ENCODE measurements at places on chromosomes 1 and 21.

DNA sequence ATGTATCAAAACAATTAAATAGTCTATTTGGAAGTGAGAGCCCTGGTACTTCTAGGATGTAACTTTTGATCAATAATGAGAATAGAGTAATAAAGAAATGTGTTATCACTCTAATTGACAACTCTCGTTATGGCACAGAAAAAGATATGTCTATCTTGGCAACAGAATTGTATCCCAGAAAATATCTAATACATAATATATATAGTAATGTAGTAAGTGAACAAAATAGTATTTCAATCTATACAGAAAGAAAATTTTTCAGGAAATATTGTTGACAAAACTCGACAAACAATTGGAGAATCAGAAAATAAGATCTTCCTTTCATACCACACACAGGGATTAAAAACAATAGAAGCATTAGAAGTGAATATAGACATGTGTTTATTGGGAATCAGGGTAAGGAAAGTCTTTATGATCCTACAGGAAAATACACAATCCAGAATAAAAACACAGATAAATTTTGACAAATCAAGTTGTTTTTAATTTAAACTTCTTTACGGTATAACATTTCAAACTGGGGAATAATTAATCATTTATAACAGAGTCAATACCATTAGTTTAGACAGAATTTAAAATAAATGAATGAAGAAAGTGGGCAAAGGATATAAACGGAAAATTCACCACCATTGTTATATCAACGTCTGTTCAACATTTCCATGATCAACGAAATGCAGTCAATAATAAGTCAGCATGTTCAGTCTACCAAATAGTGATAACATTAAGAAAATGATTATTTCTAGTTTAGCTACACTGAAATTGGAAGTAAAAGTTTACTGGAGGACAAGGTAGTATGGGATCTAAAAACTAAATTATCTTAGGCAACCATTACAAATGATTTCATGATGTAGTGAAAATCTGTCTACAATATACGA is 1526.5 kb upstream of the TPTE start:
- DNase-seq, result no peak

DNA sequence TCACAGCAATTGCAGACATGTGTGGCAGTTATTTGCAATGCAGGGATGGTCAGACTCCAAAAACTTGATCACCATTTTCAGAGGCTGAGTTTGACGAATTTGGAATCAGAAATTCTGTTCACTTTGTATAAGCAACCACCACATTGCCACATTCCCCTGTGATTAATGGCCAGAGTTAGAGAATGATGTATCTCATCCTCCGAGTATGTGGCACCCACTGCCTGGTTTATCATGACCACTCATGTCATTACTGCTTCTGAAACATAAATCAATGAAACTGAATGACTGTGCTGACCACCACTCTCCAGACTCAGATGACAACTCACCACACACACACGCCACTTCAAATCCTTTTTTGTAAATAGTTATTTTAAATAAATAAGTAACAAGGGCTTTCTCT is 66.6 kb upstream of the CACHD1 start:
- no peak for DNase-seq

DNA sequence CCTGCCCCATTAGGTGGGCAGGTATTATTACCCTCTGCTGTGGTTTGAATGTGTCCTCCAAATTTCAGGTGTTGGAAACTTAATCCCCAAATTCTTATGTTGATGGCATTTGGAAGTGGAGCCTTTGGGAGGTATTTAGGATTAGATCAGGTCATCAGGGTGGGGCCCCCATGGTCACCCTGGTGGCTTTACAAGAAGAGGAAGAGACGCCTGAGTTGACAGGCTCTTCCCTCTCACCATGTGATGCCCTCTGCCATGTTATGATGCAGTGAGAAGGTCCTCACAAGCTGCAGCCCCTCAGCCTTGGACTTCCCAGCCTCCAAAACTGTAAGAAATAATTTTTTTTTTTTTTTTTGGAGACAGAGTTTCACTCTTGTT is 8.8 kb upstream of the THEMIS2 start:
- no peak for DNase-seq

DNA sequence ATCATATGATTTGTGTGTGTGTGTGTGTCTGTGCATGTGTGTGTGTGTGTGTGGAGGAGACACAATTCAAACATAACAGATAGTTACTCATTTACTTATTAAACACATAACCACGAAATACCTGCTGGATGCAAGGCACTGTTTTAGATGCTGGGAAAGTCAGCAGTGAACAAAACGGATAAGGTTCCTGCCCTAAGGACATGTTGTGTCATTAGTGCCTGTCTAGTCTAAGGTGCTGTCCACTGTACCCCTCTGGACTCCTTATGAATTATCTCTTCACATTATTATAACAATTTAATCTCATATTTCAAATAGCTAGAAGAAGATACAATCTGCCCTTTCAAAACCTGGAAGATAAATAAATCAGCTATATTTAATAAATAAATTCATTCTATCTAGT is 162.4 kb downstream of the PLPPR5 start:
- DNase-seq, result no peak

DNA sequence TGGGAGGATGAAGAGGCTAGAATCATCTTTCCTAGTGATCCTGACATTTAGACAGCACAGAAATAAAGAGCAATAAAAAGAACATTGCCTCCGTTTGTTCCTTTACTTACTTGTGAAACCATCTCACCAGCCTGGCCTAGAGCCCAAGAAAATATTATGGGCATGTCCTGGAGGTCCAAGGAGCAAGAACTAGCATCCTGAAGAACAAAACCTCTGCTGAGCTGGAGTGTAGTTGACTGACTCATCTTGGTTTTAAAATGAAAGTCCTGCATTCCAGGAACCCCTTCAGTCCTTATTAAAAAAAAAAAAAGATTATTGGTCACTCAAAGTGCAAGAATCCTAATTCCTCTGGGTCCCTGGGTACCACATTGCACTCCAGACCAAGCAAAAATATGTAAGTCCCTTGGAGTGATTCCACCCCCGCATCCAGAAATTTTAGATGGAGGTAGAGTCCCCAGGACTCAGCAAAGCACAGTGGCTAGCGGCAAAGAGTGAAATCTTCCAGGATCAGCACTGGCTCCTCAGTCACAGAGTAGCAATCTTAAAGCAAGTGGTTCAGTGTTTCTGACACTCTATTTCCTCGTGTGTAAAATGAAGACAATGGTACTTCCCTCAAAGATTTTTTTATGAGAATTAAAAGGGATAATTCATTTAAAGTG is 7.0 kb downstream of the SMCP start:
- no peak for DNase-seq

DNA sequence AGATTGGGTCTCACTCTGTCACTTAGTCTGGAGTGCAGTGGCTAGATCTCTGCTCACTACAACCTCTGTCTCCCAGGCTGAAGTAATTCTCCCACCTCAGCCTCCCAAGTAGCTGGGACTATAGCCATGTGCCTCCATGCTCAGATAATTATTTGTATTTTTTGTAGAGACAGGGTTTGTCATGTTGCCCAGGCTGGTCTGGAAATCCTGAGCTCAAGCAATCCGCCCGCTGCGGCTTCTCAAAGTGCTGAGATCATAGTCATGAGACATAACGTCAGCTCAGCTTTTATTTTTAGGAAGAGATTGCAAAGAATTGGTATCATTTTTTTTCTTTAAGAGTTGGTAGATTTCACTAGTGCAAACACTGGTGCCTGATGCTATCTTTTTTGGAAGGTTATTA is 244.9 kb downstream of the DSCAM start:
- DNase-seq, result no peak

DNA sequence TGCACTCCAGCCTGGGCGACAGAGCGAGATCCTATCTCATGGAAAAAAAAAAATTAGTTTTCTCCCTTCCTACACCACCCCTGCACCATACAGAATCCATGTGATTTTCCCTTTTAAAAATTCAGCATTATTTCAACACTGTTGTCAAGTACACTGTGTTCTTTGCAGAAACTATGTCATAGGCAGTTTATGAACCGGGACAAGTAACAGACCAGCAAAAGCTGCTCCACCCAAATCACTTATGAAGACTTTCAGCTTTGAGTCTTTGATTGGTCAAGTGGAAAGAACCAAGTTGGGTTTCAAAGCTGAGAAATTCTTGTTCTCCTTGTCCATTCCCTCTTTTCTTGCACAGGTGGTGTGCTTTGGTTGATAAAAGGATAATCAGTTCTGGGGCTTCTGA is 173.0 kb downstream of the CDC7 start:
- no peak for DNase-seq

DNA sequence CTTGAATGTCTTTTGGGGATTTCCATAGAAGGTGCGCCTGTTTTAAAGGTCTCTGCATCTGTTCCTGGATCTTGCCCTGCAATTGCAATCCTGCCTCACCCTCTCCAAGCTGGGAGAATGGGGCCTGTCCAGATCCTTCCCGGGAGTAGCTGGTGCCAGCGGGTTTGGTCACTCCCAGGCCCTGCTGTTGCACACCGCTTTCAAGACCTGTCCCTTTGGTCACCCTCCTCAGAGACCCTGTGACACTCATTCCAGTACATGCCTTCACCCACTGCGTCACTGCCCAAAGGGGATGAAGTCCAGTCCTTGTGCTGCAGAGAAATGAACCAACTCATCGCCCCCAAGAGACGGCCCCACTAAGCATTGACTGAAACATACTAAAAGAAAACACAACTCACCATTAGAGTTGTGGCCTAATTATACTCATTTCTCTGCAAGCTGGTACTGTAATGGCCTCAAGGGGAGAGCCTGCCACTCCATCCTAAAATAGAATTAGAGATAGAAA is 1.9 kb upstream of the IRF2BP2 start:
- no peak for DNase-seq

DNA sequence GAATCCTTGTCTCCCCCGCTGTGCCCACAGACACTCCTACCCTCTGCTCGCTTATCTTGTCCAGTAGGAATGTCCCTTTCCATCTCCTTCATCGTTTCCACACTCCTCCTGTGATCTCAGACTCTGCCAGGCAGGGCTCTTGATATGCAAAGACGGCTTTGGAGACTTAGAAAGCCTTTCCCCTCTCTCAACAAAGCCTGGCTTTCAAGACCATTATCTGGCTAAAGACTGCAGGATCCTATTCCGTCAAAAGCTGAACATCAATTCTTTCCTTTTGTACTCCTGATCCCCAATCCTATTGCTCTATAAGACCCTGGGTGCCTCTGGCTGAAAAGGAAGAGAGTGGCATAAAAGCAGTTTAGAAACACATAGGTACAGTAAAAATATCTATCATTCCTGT is 63.9 kb downstream of the SDC3 start:
- DNase-seq, result no peak

DNA sequence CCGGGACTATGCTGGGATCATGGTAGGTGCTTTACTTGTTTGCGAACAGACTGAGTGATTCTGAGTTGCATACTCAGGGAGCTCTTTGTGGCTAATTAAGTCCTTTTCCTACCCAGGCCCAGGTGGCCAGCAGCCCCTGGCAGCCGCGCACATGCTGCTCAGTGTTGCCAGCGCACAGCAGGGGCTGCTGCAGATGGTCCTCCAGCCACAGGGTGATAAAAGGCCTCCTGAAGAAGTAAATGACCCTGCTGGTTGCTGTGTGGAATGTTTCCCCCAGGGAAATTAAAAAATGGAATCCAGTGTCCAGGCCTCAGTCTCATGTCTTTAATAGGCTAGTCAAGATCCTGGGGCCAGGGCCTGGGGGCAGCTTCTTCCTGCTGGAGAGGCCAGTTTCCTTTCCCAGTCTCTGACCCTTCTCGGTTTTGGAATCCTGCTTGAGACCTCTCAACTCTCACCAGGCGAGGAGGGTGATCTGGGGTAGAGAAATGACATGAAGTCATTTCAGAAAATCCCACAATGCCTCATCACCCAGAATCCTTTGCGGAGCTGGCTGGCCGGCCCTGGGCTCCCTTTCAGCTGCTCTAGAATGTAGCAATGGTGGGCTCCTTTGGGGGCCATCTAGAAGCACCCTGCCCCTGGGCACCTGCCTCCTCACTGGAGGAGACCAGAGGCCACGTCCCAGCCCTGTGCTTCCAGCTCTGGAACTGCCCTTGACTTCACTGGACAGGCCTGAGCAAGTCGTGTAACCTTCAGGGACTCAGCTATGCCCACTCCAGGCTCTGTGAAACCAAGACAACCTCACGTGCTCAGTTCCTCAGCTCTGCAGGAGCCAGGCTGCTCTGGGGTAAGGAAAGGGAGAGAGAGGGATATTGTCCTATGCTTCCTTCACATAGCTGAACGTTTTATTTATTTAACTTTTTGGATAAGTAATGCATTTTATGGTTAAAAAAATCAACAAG is 131.4 kb downstream of the MRPS6 start:
- DNase-seq, result no peak

GRCh38 chr1:41484402-41485241 is at the start of gene EDN2:
TSS of gene EDN2 (minus strand) at chr1:41484683. CDS start at chr1:41484601, 82 bp downstream.
- no peak for DNase-seq

- DNase-seq, result no peak
Measured at GRCh38 chr1:36582066-36582755, 99.5 kb upstream of the CSF3R start.

- DNase-seq, result no peak
Measured at GRCh38 chr1:17318262-17318661, 10.3 kb downstream of the PADI4 start.

DNA sequence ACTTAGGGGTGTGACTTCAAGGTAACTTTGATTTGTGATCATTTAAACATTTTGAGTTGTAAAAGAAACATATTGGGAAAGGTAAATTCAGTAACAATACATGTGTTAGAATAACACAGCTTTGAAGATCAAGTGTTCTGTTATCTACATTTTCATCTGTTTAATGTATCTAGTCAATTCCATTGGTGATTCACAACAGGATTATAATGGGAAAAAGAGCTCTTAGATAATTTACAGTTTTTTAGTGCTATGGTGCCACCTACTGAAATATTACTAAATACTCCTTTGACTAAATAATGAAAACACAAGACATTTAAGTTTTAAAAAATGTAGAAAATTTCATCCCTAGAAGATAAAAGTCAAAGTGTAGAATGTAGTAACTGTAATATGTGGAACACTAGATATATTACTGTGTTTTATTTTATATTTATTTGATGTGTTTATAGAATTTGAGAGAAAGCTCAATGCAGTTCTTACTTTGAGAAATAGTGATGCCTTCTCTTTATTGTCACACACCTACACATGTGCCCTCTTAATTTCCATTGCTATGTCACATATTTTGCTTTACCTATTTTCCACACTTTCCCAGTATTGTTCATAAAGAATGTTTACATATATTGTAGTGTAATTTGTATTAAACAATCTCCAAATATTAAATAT is 47.4 kb downstream of the PTPRC start:
- DNase-seq, result no peak

DNA sequence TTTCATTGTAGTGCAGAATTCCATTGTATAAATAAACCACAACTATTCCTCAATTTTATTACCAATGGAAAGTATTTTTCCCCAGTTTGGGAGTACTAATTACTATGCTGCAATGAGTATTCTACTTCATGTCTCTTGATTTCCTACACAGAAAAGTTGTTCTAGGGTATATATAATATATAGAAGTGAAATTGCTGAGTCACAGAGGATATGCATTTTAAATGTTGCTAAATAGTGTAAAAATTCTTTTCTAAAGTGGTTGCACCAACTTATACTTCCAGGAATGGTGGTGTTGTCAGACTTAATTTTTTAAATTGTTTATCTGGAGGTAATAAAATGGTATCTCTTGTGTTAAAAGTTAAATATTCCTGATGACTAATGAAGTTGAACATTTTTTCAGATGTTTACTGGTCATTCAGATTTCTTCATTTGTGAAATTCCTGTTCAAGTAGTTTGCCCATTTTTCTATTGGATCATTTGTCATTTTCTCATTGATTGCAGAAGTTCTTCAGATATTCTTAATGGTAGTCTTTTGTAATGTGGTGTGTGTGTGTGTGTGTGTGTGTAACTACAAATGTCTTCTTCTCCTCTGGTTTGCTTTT is 19.1 kb upstream of the MYOG start:
- no peak for DNase-seq

All from dorsolateral prefrontal cortex (tissue), 122 donors.